ENCODE measurements at places on chromosomes 7 and 10. TPM values are rescaled to one million over a fixed set of nuclear protein-coding genes. Genes with fewer than 3 reads are reported as not detected.

The LIPK gene
- not detected for total RNA-seq

The ASAH2 gene
- total RNA-seq = 1.1 TPM

The ECHDC3 gene
- 4.5 TPM for total RNA-seq

The PRXL2A gene
- 1.4 TPM for total RNA-seq

The CYP3A5 gene
- total RNA-seq = not detected

The MEOX2 gene
- 1.5 TPM for total RNA-seq

The CAV1 gene
- 153 TPM for total RNA-seq

The IKZF5 gene
- total RNA-seq = 1.1 TPM

The PITRM1 gene
- 45.6 TPM for total RNA-seq

The GIMAP6 gene
- not detected for total RNA-seq

The IKZF1 gene
- total RNA-seq = not detected

The ABLIM1 gene
- total RNA-seq = 6.3 TPM

The TAF6 gene
- total RNA-seq = 25.1 TPM

The ANKRD30A gene
- total RNA-seq = not detected

The CPA2 gene
- not detected for total RNA-seq

The C10orf90 gene
- total RNA-seq = 0.23 TPM

The SMKR1 gene
- total RNA-seq = not detected

The PSAP gene
- total RNA-seq = 1,088 TPM

The TCAF1 gene
- 55.7 TPM for total RNA-seq

The GALNT11 gene
- 29.0 TPM for total RNA-seq

The CALML3 gene
- total RNA-seq = not detected

Data from smooth muscle cell of the coronary artery (primary cell).